ENCODE measurements at places on chromosomes 2 and 18. TPM values are rescaled to one million over a fixed set of nuclear protein-coding genes. Genes with fewer than 3 reads are reported as not detected.

Gene ARL4C
- 26.1 TPM for total RNA-seq

Gene MYO3B
- total RNA-seq, result 0.18 TPM

Gene MTIF2
- total RNA-seq, result 35.5 TPM

DNA sequence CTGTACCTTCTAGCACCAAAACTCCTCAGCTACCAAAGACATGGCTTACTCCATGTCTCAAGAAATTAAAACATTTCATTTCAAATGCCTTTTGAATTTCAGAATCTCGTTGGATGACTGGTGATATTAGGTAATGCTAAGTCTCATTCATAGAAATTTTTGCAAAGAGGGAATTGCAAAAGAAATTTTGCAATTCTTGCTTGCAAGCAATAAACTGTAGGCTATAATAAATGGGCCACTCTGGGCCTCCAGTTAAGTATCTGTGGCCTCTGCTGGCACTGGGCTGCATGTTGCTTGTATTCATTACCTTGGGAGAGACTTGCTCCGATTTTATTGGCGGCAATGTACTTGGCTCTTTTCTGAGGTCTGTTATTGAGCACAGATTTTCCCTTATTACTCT is 2.8 kb upstream of the LCLAT1 start:
- no peak for DNase-seq

DNA sequence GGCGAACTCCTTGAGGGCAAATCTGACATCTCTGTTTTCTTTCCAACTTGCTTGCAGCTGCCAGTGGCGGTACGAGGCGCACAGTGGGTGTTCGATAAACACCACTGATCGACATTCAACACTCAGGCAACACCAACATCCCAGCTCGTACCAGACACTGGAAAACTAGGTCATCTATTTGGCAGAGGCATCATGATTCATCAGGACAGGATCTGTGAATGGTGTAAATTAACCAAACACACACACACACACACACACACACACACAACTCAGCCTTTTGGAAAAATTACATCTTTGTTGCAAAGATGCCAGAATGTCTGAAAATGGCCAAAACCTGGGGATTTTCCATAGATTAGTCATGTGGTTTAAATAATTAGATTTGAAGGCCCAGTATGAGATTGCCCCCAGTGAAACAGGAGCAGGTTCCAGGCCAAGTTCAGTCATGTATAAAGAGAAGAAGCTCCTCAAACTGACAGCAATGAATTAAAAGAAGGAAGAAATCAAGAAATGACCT is 150.5 kb upstream of the NCKAP5 start:
- DNase-seq, result no peak

DNA sequence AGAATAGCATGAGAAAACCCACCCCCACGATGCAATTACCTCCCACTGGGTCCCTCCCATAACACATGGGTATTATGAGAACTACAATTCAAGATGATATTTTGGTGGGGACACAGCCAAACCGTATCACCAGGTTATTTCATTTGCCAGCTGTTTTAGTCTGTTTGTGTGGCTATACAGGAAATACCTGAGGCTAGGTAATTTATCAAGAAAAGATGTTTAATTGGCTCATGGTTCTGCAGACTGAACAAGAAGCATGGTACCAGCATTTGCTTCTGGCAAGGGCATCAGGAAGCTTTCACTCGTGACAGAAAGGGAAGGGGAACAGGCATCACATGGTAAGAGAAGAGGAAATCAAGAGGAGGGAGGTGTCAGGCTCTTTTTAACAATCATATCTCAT is 329.2 kb downstream of the GULP1 start:
- no peak for DNase-seq

DNA sequence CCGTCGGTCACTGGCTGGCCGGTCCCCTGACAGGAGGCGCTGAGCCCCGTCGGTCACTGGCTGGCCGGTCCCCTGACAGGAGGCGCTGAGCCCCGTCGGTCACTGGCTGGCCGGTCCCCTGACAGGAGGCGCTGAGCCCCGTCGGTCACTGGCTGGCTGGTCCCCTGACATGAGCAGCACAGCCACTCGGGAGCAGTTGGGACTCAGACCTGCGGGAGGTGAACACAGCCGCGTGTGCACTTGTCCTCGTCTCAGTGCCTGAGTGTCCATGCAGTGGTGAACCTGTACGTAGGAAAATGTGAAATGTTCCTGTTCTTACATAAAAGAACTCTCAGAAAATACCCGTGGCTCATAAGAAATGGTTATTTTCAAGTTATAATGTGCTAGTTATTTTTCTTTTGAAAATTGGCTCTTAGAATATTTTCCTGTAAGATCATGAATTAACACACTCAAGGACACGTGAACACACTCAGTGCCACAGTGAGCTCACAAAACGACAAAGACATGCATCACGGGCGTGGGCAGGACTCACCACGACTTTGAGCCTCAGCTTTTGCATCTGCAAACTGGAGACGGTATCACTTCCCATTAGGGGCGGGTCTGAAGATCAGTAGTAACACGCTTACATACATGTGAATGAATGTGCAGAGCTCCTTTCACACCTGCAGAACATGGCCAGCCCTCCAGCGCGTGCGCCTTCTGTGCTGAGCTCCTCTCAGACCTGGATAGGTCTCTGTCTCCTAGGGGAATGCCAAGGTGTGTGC is 21.1 kb upstream of the NFATC1 start:
- DNase-seq, result no peak

- no peak for DNase-seq
These were observed 402.9 kb downstream of the ERBB4 start for GRCh38 chr2:212135739-212136138.

DNA sequence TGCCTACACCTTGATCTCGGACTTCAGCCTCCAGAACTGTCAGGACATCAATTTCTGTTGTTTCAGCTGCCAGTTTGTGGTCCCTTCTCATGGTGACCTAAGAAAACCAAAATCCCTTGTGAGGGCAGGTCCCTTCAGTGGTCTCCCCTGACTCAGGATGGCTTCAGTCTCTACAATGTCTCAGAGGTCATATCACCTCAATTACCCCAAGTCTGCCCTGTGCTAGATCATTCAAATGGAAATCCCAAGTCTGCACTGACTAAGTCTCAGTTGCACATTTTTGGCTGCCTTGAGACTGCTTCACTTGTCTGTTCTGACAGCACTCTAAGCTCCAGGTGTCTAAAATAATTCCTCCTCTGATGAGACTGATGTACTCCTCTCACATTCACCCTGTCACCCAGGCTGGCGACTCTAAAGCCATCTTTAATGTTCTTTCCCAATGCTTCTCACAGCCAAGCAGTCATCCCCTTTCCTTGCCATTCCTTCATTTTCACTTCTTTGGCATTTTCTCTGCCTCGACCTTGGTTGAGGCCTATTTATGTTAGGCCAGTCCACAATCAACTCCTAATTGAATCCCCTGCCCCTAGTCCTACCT is 470.8 kb downstream of the DLGAP1 start:
- DNase-seq, result no peak

DNA sequence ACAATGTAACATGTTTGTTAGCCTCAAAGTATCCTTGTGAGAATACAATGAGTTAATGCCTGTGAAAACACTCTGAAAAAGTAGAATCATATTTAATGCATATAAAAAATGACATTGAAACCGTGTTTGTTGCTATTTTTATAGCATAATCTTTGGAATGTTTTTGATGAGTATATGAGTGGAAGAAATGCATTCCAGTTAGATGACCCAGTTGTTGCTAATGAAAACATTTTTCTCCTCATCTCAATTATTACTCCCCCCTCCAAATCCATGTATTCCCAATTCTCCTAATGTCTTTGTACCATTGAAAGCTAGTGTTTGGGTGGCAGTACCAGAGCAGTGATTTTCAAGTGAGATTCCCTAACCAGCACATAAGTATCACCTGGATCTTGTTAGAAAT is 67.1 kb upstream of the DSEL start:
- DNase-seq, result no peak

GRCh38 chr2:65464604-65465003 is 32.2 kb upstream of the SPRED2 start:
- DNase-seq, result no peak

DNA sequence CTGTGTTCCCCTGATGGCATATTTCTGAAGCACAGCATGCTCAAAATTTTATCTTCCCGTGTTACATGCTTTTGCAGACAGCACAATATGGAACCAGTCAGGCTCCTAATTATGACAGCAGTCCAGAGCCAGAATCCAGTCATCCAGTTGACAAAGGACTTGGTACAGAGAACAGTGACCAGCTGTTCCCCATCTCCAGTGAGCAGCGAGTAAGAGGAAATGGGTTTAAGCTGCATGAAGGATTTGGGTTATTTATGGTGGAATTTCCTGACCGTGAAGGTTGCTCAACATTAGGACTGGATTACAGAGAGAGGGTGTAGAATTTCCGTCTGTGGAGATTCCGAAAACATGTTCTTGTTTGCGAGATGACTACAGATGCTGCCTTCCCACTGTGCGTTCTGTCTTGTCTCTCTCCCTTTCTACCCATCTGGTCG is 24.4 kb downstream of the SGPP2 start:
- DNase-seq, result no peak

DNA sequence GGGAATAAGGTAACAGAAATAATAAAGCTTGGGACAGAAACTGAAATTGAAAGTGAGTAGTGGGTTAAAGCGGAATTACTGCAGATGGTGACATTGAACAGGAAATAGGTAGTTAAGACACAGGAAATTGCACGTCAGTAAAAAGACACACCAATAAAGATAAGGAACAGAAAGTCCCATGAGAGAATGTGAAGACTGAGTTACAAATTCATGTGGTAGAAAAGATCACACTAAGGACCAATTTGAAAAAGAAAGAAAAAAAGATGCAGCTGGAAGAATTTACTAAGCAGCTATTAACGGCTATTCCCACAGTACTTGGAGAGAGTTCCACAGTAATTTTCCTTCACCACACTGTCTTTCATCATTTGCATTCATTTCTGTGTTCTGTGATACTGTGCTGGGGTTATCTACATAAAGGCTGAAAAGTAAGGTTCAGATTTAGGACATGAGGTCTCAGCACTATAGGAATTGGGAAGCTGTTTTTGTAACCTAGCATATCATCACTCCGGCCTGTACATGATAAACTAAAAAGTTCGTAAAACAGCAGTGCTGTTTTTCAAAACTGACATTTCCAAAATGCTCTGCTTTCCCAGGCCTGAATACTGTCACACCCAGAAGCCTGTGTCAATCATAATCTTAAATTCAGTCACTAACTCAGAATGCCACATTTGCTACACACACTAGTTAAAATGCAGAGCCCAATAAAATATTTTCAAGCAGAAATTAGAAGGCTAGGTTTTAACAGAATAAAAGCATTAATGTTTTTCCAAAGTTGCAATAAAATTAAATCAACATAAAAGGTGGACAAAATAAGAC is 42.9 kb downstream of the SRBD1 start:
- DNase-seq, result no peak

DNA sequence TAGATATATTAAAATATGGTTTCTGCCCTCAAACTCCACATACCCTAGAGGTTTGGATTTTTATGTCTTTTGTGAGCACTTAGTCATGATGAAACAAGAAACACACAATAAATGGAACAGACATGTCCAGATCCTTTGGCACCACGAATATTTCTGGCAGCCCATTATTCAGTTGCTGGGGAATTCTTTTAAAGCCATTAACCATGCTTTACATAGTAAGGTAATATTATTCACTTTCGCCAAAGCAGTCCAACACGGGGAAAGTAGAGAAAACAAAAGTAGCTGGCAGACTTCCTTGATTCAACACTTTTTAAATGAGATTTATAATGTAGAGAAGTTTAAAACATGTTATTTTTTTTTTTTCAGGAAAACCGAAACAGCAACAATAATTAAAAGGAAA is 235.4 kb downstream of the PIEZO2 start:
- DNase-seq, result no peak

DNA sequence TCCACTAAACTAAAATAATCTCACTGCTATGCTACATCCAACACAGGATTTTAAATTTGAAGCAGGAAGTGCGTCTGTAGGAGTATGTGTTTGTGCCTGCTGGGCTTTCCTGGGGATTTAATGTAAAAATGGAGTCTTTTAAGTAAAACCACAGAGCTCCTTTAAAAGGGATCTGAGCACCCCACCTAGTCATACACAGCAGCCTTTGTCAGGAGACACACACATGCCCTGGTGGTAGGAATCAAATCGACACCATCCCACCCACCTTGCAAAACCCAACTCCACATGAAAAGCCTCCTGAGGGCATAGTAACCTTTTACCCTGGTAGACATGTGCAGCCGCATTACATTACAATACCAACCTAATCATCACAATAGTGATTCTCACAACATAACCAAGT is 29.1 kb downstream of the UXS1 start:
- no peak for DNase-seq

DNA sequence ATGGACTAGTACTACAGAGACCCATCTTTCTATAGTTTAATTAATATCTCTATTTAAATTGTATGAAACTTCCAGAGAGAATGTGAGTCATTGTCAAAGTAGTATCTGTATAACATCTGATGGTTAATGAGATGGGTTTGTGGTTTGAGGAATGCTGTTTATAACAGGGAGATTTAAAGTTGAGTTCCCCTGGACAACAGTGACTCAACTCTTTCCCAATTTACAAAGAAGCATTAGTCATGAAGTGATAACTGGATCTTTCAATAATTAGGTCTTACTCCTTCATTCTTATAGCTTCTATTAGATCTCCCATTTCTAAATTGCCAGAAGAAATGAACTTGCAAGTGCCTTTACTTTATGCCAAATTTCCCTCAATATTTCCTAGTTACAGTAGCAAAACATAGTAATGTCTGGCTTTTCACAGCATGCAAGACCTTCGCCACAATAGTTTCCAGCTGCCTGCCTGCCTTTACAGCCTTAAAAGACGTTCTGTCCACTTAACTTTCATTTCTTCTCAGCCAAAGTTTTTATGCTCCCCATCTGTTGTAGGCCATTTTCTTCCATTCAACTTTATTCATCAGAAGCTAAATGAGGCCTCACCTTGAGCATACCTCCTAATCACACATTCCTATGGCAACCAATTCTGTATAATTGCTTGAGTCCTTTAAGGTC is 47.7 kb upstream of the WDR75 start:
- DNase-seq, result no peak

DNA sequence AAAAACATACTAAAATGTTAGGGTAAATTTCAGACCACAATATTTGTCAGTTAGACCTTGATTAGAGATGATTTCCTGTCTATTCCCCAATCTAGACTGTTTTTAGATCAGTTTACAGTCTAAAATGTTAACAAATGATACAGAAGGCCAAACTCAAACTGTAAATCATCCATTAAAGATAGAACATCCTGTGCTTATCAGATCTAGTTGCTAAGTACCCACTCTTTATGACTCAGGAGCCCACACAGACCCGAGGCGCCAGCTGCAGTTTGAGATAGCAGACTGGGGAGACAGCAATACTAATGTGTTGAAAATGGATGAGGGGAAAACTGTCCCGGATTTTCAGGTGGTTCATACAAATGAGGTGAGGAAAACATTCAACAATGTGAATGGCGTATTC is 113.3 kb downstream of the SCG2 start:
- DNase-seq, result no peak
